Epithelial cell of proximal tubule (primary cell): ENCODE measurements at places on chromosomes 6 and 20. TPM values are rescaled to one million over a fixed set of nuclear protein-coding genes. Genes with fewer than 3 reads are reported as not detected.

- DNase-seq = no peak
Measured at GRCh38 chr20:2337142-2337541, 41.3 kb downstream of the TGM3 start.

- DNase-seq = no peak
Measured at GRCh38 chr6:113524826-113525225, 332.3 kb upstream of the MARCKS start.

- DNase-seq = no peak
Measured at GRCh38 chr6:69985180-69985579, 118.8 kb downstream of the COL19A1 start.

GRCh38 chr6:11366934-11367637 lies 134.6 kb upstream of the NEDD9 start:
- no peak for DNase-seq

The BRD2 gene
- total RNA-seq = 128 and 140 TPM in 2 replicates

The C6orf15 gene
- total RNA-seq = 0.29 and 0.43 TPM in 2 replicates

- DNase-seq = no peak
Measured at GRCh38 chr6:38867726-38868125, 152.6 kb downstream of the DNAH8 start.

DNA sequence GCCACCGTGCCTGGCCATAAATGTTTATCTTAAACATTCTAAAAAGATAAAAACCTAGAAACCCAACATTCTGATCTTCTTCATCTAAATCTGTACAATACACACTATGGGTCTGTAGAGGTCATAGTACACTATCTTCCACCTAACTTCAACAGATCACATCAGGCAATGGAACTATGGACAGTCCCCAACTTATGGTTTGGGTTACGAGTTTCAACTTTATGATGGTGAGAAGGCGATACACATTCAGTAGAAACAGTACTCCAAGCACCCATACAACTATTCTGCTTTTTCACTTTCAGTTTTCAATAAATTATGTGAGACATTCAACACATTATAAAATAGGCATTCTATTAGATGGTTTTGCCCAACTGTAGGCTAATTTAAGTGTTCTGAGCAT lies 23.1 kb downstream of the FKBP5 start:
- DNase-seq = no peak

- DNase-seq = no peak
Measured at GRCh38 chr6:133805876-133806275, 83.0 kb upstream of the TCF21 start.

DNA sequence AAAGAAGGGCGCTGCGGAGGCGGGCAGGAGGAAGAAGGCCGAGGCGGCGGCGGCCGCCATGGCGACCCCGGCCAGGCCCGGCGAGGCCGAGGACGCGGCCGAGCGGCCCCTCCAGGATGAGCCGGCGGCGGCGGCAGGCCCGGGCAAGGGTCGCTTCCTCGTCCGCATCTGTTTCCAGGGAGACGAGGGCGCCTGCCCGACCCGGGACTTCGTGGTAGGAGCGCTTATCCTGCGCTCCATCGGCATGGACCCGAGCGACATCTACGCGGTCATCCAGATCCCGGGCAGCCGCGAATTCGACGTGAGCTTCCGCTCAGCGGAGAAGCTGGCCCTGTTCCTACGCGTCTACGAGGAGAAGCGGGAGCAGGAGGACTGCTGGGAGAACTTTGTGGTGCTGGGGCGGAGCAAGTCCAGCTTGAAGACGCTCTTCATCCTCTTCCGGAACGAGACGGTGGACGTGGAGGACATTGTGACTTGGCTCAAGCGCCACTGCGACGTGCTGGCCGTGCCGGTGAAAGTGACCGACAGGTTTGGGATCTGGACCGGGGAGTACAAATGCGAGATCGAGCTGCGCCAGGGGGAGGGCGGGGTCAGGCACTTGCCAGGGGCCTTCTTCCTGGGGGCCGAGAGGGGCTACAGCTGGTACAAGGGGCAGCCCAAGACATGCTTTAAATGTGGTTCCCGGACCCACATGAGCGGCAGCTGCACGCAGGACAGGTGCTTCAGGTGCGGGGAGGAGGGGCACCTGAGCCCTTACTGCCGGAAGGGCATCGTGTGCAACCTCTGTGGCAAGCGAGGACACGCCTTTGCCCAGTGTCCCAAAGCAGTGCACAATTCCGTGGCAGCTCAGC lies 780 bp downstream of the ZCCHC3 start:
- no peak for DNase-seq

- no peak for DNase-seq
Measured at GRCh38 chr6:27720607-27721580, 191.3 kb downstream of the OR2B2 start.
